Activated T-cell treated with anti-CD3 and anti-CD28 coated beads for 48 hours (primary cell): ENCODE measurements at places on chromosomes 6 and 20.

- no peak for DNase-seq
Measured at GRCh38 chr6:48032151-48032550, 78.8 kb downstream of the PTCHD4 start.

- DNase-seq: no peak
Measured at GRCh38 chr6:137089305-137089704, 44.5 kb upstream of the IL20RA start.

- DNase-seq: no peak
Measured at GRCh38 chr20:23877524-23877923, 2.0 kb downstream of the CST5 start.

DNA sequence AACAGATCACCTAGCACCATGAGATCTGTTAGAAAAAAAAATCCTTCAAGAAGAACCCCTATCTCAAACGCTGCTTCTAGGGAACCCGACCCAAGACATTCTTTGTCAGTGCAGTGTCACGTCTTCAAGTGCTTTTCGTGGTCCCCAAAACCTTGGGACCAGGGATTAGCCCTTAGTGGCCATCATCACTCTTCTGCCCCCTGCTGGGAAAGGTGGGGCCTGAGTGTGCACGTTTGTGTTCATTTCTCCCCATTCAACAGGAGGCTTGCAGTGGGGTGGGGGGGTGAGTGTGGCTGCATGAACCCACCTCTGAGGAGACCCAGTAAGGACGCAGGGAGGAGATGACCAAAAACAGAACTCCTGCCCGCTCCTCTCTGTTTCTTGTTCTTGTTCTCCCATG lies 218.2 kb upstream of the RNF24 start:
- DNase-seq: no peak

- no peak for DNase-seq
Measured at GRCh38 chr6:112150363-112150762, 63.0 kb downstream of the FAM229B start.

DNA sequence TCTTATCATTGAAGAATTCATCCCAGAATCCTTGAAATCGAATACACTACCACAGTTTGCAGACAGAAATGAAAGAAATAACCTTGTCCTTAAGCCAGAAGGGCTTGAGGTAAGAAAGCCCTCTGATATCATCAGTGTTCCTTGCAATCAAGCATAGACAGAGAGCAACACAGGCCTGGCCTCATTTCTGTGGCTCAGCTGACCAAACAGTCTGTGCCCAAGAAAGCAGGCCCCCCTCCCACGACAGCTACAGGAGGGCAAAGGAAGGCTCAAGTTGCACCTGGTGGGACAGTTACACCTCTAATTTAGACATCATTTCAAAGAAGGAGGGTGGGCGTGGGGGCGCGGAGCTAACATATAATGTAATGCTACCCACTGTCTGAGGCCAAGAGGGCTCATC lies 21.6 kb downstream of the KIF16B start:
- no peak for DNase-seq

DNA sequence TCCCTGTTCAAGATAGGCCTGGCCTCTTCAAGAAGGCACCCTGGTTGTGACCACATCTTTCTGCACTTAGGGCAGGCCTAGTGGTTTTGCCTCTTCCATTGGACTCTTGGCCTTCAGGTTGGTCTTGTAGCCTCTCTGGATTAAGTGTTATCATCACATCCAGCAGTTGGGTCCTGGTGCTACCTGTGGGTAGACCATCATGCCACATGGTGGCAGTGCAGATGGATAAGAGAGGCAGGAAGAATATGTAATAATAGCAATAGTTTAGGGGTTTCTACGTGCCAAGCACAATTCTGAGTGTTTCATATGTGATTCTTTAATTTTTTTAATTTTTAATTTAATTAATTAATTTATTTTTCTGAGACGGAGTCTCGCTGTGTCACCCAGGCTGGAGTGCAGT lies 28.5 kb upstream of the SNRPB2 start:
- no peak for DNase-seq

DNA sequence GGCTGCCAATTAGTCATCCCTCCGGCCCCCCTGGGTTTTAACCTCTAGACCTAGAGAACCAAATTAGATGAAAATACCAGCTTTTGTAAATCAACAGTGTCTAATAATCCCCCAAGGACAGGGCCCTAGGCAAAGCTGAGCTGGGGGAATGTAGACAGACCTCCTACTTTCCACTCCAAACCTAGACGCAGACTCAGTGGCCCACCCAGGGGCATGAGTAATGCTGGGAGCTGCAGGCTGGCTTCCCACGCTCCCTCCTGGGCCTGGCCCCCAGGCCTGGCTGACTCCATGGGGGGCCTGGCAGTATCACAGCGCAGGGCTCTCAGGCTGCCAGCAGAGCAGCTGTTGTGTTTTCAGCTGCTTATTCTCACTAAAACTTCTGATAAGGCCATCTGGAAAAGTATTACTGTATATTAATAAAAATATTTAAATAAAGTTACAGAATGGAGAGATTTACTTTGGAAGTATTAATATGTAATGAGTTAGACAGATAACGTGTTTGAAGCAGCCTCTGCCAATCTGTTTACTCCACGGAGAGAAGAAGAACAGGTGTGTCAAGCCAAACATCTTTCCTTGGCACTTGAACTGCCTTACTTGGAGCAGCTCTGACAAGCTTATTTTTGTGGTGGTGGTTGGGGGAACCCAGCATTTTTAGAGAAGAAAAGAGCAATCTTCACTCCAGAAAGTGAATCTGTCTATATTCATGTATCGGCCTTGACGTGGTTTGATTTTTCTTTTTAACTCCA lies 144.0 kb upstream of the AGPAT4 start:
- DNase-seq: no peak

GRCh38 chr6:135147637-135148592 lies 33.2 kb upstream of the MYB start:
- no peak for DNase-seq

- peak; percentile 34 for DNase-seq
Measured at GRCh38 chr6:40877362-40877761, 161.7 kb downstream of the UNC5CL start.

- DNase-seq: no peak
Measured at GRCh38 chr20:58086763-58087561, 141.5 kb downstream of the ANKRD60 start.

DNA sequence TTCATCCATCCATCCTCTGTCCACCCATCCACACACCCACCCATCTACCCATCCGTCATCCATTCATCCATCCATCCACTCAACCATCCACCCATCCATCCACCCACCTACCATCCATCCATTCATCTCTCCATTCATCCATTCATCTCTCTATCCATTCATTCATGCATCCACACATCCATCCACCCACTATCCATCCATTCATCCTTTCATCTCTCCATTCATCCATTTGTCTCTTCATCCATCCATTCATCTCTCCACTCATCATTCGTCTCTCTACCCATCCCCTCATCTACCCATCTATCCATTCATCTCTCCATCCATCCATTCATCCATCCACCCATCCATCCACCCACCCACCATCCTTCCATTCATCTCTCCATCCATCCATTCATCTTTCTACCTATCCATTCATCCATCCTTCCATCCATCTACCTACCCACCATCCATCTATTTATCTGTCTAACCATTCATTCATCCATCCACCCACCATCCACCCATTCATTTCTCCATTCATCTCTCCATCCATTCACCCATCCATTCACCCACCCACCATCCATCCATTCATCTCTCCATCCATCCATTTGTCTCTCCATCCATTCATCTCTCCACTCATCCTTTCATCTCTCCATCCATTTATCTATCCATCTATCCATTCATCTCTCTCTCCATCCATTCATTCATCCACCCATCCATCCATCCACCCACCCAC lies 275.4 kb downstream of the TAF4 start:
- no peak for DNase-seq

GRCh38 chr6:33578588-33579011 lies 1.5 kb downstream of the BAK1 start:
- no peak for DNase-seq

GRCh38 chr6:118984342-118984741 lies 49.4 kb upstream of the MCM9 start:
- no peak for DNase-seq

- no peak for DNase-seq
Measured at GRCh38 chr20:57439432-57439831, 48.2 kb downstream of the RBM38 start.

DNA sequence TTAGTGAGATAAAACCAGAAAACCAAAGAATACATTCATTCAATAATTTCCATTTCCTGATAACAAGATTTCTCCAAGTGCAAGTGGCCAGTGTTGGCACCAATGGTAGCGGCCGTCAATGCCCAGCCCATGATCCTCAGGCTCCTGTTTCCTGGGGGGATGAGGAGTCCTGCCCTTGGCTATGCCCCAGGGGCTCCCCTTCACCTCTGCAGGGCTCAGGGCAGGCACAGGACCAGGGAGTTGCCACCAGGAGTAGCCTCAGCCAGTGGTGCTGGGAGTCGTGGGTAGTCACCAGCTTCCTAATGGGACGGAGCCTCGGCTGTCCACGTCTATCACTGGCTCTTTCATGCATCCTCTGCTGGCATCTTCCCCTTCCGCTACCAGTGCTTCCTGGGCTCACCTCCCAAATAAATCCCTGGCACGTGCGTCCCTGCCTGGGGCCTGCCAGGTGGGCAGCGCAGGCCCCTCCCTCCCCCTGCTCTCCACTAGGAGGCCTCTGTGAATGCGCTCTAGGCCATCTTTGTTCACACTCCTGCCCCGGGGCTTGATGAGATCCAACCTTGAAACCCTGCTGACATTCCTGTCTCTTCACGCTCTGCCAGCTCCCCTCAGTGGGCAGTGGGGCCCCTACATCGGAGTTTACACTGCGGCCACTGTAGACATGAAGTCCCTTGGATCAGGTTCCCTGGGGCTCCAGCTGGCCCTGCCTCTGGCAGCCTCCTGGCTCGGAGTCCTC lies 215.7 kb downstream of the SYNDIG1 start:
- DNase-seq: no peak

GRCh38 chr6:64516393-64516792 lies 880.8 kb downstream of the PHF3 start:
- no peak for DNase-seq

DNA sequence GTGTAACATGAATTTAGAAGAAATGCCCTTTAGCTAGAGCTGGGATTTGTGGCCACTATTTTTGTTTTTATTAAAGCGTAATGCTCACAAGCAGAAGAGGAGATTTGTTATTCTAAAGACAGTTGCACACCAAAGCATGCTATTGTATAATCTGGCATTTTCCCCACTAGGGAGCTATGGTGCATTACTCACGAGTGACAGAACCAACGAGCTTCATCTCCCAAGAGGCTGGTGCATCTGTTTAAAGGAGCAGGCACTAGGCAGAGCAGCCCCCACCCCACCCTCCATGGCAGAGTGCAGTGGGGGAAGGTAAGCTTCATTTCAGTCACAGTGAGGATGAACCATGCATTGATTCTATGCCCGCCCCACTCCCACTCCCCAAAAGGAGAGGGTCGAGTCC lies 287.3 kb upstream of the TSHZ2 start:
- DNase-seq: no peak

DNA sequence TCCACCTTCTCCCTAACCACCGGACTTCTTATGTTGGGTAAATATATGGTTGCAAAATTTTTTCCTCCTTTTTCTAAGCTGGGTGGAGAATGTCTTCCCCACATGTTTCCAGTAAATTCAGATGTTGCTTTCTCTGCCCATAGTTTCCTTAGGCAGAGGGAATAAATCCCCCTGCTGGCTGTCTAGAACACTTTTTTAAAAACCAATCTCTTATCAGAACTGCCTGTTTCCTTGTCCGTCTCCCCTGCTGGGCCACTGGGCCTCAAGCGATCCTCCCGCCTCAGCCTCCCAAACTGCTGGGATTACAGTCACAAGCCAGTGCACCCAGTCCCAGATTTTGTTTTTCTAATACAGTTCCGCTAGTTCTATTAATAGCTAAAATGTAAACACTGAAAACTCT lies 9.9 kb upstream of the WFDC2 start:
- DNase-seq: no peak

DNA sequence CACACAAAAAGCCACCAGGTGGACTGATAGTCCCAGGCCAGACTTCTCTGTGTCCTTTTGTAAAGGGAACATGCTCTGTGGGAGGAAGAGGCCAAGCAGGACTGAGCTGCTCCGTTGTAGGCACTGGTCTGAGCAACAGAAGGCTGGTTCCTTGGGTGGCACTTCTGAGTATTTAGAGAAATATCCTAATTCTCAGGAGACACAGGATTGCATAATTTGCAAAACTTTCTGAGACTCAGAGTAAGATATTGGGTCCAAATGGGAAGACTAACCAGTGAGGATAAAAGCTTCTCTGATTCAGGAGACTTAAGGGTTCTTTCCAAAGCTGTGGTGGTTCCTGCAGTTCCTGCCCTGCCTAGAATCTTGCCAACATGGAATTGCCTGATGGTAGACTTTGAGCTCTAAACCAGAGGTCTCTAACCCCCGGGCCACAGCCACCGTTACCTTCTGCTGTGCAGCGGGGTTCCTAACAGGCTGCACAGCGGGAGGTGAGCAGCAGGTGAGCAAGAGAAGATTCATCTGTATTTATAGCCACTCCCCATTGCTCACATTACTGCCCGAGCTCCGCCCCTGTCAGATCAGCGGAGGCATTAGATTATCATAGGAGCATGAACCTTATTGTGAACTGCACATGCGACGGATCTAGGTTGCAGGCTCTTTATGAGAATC lies 107.0 kb downstream of the OLIG3 start:
- no peak for DNase-seq

DNA sequence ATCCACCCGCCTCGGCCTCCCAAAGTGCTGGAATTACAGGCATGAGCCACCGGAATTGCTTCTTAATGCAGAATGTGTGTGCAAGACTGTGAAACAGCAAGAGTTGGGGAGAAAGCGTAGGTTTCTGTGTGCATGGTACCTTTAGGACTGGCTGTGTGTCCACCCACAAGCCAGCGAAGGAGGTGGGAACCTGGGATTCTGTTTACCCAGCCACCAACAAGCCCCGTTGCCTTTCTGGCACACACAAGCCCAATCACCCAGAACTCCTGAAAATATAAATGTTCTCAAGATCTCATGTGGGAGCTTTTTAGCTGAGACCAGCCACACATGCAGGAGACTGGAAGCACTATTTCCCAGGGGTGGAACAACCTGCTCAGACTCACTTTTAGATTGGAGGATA lies 4.9 kb upstream of the RNF24 start:
- no peak for DNase-seq
